ENCODE measurements at places on chromosomes 16 and 17. TPM values are rescaled to one million over a fixed set of nuclear protein-coding genes. Genes with fewer than 3 reads are reported as not detected.
A peak's percentile ranks its signal among the peaks of the same experiment; 100 is the strongest.

GRCh38 chr16:49531931-49532840, 158.6 kb downstream of the C16orf78 start:
- no peak overlapping the region for H3K4me3 ChIP-seq
- no peak for DNase-seq
- no peak overlapping the region for H3K27ac ChIP-seq
- no peaks in the 10 kb centered on the region for H3K27me3 ChIP-seq
- H3K36me3 ChIP-seq = no peaks in the 10 kb centered on the region

- H3K27me3 ChIP-seq = no peaks in the 10 kb centered on the region
- no peaks in the 10 kb centered on the region for H3K36me3 ChIP-seq
- H3K4me3 ChIP-seq = peak overlapping the region; percentile 87
- H3K27ac ChIP-seq = peak overlapping the region; percentile 87
Measured at GRCh38 chr17:75457047-75457654, 716 bp downstream of the TMEM94 start.

DNA sequence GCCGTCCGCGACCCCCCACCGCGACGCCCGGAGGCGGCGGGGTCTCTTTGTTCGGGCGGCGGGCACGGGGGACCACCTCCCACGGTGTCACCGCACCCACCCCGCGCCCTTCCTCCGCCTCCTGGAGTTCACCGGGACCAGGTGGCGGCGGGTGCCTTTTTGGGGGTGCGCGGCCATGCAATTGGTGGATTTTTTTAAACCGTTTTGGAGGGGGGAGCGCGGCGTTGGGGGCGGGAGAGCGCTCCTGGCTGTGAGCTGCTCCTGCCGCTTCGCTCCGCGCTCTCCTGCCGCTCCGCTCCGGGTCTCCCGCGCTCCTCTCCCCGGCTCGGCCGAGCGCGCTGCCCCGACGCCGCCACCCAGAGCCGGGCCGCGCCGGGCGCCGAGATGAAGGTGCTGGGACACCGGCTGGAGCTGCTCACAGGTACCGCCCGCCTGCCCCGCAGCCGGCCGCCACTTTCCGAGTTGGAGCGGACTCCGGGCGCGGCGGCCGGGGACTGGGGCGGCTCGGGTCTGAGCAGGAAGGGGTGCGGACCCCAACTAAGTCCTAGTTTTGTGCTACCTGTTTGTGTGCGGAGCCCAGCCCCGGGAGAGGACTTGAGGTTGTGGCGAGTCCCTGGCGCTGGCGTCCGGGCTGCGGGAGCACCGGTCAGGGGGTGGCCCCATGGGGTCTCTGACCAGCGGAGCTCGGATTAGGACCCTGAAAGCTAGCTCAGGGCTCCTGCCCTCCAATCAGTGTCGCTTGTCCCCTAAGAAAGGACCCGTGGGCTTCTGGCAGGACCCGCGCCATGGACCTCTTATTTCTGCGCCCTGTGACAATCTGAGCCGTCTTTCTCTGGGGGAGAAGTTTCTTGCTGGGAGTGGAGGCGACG, 35.7 kb upstream of the NDRG4 start:
- no peak overlapping the region for H3K27ac ChIP-seq
- H3K4me1 ChIP-seq = peaks cover 22% of the 10 kb centered on the region
- H3K36me3 ChIP-seq = no peaks in the 10 kb centered on the region
- peaks cover 69% of the 10 kb centered on the region for H3K27me3 ChIP-seq

GRCh38 chr16:54362591-54363206, 76.1 kb upstream of the IRX3 start:
- no peaks in the 10 kb centered on the region for H3K36me3 ChIP-seq
- no peaks in the 10 kb centered on the region for H3K27me3 ChIP-seq
- H3K4me1 ChIP-seq = peaks cover 10% of the 10 kb centered on the region

DNA sequence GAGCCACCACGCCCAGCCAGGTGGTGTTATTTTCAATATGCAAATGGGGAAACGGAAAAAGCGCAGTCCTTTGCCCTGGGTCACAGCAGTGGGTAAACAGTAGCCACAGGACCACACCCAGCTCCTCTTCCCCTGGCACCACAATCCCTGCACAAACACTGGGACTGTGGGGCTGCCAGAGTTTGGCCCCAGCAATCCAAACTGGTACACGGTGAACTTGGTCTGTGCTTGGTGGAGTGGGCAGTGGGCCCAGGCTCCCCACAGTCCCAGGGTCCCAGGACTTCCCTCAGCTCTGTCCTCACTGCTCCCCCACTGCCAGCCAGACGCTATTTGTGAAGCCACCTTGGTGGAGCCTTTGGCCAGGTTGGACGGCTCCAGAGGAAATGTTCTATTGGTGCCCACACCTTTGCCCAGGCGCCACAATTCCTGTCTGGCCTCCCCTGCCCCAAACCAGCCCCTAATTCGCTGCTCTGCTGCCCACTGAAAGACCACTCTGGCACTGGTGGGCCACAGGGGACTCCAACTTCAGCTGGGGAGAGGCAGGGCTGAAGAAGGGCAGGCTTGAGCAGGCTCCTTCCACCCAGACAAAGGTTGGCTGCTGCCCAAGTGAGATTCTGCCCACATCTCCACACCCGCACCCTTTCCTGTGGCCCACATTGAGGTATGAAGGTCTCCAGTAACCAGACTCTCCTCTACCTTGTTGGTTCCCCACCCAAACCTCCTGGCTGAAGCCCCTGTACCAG, 2.1 kb downstream of the CHAD start:
- DNase-seq = peak; percentile 74
- H3K36me3 ChIP-seq = peaks cover 42% of the 10 kb centered on the region
- peaks cover 42% of the 10 kb centered on the region for H3K4me1 ChIP-seq
- H3K27ac ChIP-seq = peak overlapping the region; percentile 73
- peaks cover 35% of the 10 kb centered on the region for H3K27me3 ChIP-seq

DNA sequence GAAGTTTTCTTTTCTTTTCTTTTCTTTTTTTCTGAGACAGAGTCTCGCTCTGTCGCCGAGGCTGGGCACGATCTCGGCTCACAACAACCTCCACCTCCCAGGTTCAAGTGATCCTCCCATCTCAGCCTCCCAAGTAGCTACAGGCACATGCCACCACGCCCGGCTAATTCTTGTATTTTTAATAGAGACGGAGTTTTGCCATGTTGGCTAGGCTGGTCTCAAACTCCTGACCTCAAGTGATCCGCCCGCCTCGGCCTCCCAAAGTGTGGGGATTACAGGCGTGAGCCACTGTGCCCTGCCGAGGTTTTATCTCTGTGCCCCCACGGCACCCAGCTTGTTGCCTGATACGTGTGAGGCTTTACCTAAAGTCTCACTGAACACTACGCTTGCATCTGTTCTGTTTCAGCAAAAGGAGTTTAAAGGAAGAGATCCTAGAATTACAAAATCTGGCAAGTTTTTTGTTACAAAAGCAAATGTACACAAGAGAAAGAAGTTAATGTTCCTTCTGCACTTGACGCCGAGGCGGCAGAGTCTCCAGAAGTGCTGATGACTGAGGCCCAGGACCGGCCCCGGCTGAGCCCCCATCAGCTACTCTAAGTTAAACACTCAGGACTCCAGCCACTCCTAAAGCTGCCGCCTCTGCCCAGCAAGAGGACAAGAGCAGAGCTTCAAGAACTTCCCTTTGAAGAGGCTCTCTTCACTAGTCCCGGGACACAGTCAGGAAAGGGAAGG, 9.2 kb downstream of the ABCA3 start:
- H3K4me1 ChIP-seq = no peaks in the 10 kb centered on the region
- no peak for DNase-seq
- H3K27me3 ChIP-seq = no peaks in the 10 kb centered on the region

Gene C1QTNF1
- 10.1 TPM for total RNA-seq

DNA sequence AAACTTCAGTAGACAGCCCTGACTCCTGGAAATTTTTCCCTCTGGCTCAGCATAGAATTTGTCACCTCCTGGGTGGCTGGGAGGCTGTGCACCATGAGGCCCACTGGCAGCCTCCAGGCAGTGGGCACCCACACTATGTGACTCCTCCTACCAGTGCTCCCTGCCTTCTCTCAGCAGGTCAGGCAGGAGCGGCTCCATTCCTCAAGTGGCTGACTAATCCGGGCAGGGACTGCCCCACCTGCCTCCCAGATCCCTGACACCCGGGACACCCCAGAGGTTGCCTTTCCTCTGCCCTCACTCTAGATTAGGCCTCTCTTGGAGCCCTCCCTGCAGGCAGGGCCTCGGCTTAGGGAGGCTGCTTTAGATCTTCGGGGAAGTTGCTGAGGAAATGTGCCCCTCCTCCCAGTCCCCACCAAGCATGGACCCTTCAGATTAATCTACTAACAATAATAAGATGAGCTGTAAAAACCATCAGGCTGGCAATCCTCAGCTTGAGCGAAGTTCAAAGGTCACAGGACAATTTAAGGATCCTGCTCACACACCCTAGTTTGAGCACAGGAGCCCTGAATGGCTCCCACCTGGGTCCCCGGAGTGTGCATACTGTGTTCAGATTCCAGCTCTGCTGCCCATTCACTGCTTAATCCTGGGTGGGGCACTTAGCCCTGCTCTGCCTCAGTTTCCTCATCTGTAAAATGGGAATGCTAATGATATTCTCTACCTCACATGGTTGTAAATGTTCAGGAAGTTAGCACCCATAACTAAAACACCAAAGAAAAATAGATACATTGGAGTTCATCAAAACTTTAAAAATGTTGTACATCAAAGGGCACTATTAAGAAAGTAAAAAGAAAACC, 10.0 kb upstream of the MYCBPAP start:
- DNase-seq = peak; percentile 43
- no peaks in the 10 kb centered on the region for H3K36me3 ChIP-seq
- no peak overlapping the region for H3K4me3 ChIP-seq
- H3K27ac ChIP-seq = no peak overlapping the region
- no peaks in the 10 kb centered on the region for H3K27me3 ChIP-seq

Gene HID1
- total RNA-seq = 79.1 TPM

All from stomach (tissue), 19 donors.